ENCODE measurements at places on chromosomes 13 and 19.

- no peak for DNase-seq
Observed at GRCh38 chr19:57747472-57747807, 825 bp downstream of the ZNF776 start.

DNA sequence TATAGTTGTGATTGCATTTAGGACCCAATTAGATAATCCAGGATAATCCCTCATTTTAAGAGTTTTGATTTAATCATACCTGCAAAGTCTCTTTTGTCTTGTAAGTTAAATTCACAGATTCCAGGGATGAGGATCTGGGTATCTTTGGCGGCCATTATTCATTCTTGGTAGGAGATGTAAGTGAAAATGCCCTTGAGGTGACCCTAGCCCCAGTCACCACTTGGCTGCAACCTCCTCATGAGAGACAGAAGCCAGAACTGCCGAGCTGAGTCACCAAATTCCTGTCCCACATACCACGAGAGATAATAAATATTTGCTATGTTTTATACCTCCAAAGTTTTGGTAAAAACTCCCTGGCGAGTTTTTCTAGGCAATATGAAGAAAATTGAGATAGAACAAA lies 389.4 kb downstream of the RFC3 start:
- no peak for DNase-seq

DNA sequence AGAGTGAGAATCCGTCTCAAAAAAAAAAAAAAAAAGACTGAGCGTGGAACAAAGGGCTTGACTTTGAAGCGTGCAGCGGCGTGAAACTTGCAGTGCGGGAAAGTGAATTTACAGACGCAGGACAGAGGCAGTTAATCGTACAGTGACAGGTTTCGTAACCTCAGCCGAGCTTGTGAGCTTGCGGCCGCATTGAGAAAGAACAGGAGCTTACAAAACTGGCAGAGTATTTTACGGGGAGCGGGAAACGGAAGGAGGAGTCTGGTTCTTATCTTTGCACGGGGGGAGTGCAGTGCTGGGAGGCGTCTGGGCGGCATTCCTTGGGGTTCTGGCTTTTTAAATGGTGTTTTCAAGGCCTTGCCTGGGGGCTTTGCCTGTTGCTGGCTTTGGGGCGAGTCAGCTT lies 6.0 kb upstream of the BSG start:
- no peak for DNase-seq

DNA sequence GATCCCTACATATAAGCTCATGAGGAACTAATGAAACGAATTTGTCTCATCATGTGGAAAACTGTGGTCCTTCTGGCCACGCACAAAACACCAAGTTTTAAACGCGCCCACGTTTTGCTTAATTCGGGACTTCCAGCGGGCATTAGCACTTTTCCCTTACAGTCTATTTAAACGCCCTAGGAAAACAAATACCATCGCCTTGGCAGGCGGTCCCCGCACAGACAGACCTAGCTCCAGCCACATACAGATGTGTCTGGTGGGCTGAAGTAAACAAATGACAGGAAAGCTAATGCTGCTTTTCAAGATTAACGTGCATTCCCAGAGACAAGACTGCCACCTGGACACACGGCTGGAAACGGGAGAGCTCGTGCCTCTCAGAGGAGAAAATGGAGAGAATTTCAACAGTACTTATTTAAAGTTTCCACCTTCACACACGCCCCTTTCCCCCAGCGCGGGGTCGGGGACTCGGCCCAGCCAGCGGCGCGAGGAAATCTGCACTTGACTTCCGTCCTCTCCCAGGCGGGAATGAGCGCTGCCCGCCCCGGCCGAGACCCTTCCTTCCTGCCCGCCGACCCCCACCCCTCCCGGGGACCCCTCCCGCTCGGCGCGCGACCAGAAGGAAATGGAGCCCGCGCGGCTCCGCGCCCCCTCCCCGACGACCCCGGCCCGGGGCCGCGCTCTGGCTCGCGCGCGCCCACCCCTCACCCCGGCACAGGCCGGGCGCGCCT lies 931 bp downstream of the USP12 start:
- peak; percentile 51 for DNase-seq

- DNase-seq = no peak
Observed at GRCh38 chr13:47291107-47291656, 394.3 kb upstream of the HTR2A start.

DNA sequence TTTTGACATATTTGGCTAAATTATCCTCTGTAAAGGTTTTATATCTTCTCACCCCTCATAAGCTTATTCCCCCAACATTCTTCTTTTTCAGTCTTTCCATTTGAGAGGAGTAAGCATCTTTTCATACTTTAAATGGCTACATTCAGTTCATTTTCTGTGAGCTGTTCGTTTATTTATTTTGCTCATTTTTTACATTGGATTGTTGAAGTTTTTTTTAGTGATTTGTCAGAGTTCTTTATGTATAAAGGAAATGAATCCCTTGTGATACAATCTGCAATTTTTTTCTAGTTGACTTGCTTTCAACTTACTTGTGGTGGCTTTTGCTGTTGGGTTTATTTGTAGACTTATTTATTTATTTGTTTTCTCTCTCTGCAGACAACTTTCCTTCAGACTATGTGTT lies 250.3 kb downstream of the DLEU7 start:
- no peak for DNase-seq

GRCh38 chr19:41299046-41299754 lies 10.8 kb upstream of the CCDC97 start:
- DNase-seq = no peak

GRCh38 chr13:73902847-73903246 lies 231.4 kb downstream of the KLF12 start:
- DNase-seq = no peak

DNA sequence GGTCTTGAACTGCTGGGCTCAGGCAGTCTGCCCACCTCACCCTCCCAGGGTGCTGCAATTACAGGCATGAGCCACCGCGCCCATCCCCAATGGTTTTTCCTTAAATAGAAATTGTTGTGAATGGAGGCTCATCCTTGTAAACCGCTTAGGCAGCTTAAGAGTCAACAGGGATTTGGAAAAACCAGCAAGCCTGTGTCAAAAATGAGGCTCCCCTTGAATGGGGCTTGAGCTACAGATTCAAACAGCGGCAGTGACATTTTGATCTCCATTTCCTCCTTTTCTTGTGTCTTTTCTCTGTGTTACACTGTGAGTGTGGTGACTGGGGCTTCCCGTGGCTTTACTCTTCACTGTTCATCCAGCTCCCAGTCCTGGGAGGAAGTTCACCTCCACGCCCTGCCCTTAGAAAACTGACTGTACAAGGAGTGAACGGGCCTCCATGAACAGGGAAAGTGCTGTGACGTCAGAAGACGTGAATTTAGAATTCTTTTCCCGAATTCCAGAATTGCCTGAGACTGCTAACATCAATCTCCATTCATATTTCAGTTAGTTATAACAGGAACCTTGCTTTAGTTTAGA lies 15.3 kb upstream of the RAB8A start:
- no peak for DNase-seq

DNA sequence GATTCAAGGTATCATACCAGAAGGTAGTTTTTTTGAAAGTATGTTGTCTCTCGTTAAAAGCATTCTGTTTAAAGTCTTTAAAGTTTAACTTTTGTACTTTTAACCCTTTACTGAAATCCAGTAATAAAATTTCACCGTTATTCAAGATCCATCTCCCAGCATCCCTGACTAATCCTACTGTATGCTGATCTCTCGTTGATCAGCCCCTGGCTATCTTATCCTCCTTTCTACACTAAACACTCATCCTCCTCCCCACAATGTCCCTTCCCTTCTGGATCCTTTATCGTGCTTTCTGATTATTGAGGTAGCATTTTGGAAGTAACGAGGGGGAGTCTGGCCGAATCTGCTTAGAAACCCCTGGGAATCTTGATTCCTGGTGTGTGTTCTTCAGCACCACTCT lies 1.3 kb downstream of the TPP2 start:
- DNase-seq = no peak

- DNase-seq = peak; percentile 36
Observed at GRCh38 chr13:102847272-102848234, 1.7 kb downstream of the ERCC5 start.

GRCh38 chr19:48501494-48502349 lies 9.9 kb downstream of the LMTK3 start:
- DNase-seq = peak; percentile 87

DNA sequence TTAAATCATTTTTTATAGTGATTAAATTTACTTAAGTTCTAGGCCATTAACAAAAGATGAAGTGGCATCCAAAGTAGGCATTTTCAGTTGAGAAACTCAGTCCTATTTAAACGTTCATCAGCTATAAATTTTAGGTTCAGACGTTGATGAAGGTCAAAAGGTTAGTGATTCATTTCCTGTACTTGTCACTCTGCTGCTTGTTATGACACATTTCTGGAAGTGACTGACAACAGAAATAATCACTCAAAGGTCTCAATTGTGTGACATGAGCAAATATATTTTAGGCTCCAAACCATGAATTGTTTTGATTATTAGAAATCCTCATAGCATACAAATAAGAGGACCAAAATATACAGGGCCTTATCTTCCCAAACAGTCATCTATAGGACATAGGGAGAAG lies 10.3 kb upstream of the EDNRB start:
- no peak for DNase-seq

- no peak for DNase-seq
Observed at GRCh38 chr13:68304286-68304893, 1074.3 kb upstream of the PCDH9 start.

GRCh38 chr13:39013462-39013861 lies 22.8 kb upstream of the STOML3 start:
- no peak for DNase-seq

- DNase-seq = peak; percentile 56
Observed at GRCh38 chr19:4474514-4475022, 2.5 kb downstream of the HDGFL2 start.

DNA sequence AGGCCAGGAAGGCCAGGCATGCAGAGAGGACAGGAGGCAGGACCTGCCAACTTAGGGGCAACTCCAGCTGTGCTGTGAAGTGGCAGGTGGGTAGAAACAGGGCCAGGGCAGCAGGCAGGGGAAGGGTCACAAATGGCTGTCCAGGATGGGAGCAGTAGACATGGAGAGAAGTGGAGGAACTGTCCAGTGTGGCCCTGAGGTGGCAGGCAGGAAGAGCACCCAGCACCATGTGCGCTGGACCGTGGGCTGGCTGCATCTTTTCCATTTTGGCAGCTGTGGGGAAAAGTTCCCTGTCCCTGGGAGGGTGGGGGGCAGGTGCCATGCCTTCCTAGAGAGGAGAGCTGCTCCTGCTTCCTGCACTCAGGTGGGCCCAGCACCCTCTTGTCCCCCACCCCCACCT lies 13.8 kb downstream of the DEDD2 start:
- no peak for DNase-seq

- DNase-seq = no peak
Observed at GRCh38 chr13:86673931-86674431, 874.8 kb upstream of the SLITRK6 start.

DNA sequence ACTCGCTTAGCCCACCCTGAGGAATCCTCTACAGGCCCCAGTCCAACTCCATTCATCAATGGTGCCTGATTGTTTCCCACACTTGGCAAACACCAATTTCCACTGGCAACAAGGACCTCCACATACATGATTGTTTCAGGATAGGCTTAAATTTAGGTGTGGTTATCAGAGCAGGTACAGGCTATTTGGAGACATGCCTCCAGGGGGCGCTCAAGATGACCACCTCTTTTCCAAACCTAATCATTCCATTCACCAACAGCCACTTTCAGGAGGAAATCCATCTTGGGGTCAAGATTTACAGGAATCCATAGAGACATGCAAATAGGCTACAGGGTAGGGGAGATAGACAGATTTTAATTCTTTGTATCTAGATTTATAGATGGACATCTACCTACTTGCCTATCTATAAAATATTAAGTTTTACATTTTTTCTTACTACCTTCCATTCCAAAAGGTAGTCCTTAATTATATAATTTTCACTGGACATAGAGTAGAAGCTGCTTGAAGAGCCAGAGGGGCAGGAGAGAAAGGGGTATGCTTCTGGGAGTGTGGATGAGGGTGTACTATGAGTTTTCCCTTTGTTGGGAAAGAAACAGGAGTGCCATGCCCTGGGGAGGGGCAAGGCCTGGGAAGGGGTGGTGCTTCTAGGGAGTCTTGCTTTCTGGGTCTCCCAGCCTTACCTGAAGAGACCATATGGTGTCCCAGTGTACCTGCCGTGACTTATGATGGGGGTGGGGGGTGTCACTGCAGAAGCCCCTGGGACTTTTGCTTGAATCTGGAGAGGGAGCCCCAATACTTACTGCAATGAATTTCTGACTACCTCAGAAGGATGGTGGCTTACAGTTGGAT lies 14.1 kb upstream of the PCDH8 start:
- DNase-seq = peak; percentile 36

- no peak for DNase-seq
Observed at GRCh38 chr13:104086759-104087158, 1020.5 kb upstream of the SLC10A2 start.

DNA sequence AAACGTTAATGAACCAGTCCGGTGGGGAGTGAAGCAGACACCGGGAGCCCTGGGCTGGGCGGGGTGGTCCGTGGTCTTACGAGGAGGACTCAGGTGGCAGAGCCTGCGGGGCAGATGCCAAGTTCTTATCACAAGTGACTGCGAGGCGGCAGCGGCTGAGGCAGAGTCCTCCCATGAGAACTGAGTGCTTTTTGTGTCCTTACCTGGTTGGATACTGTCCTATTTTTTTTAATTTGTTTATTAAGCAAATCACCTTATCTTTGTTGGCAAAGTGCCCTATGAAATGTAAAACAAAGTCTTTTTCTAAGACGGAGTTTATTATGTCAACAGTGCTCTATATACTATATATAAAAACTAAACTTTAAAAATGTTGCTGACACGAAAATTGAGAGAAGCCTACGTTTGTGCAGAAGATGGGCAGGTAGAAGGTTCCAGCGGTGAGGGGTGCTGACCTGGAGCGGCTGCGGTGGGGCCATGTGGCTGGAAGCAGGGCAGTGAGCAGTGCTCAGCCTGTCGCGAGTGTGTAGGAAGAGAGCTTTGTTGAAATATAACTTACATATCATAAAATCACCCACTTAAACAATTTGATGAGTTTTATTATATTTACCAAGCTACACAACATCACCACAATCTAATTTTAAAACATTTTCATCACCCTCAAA lies 82.2 kb downstream of the ATP11A start:
- no peak for DNase-seq

DNA sequence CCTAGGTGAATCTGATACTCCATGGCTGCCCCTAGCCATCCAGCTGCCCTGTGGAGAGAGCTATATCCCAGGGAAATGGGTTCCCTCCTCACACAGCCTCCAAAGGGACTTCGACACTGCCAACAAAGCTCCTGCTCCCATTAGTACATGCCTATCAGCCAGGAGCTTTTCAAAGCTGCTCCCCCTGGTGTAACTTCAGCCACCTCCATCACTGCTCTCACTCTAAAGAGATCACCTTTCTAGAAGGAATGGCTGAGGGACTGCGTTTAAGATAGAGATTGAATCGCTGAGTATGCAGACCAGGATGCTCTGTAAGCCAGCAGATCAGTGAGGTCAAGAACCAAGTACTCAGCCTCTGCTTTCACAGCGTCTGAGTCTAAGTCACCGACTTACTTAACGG lies 213.7 kb downstream of the NALCN start:
- DNase-seq = no peak

GRCh38 chr19:12938779-12939601 lies 581 bp downstream of the CALR start:
- peak; percentile 74 for DNase-seq

Measured in activated CD8-positive, alpha-beta T cell treated with anti-CD3 and anti-CD28 coated beads for 36 hours (primary cell).